ENCODE measurements at places on chromosomes 7 and 10.

DNA sequence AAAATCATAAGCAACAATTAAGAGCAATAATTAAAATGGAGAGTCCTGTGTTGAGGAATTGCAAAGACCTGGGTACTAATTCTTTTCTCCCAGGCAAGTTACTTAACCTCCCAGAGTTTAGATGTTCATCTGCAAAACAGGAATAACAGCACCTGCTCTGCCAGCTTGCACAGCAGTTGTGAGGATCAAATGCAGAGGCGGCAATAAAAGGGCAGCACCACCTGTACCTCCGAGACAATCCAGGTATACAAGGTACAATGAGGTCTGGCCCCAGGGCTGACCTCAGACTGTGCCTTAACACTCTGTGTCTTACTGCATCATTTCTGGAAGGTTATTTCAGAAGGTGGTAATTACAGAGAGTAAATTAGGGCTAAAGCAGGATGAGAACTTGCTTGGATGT, 14.5 kb upstream of the FAM204A start:
- DNase-seq: no peak

DNA sequence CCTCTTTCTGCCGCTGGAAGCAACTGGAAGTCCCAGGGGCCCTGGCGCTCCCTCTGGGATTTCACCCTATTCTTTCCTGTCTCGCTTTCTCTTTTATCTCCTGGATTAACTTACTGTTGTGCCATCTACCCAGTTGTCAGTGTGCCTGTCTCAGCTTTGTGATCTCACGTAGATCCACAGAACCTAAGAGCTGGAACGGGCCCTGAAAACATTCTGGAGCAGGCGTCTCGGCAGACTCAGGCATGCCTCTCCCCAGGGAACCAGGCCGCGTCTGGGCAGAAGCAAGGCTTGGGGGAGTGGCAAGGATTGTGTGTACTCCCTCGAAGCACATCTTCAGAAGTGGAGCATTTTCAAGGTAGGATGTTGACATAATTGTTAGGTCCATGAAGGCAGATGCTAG, 87.2 kb downstream of the KCNMA1 start:
- no peak for DNase-seq

DNA sequence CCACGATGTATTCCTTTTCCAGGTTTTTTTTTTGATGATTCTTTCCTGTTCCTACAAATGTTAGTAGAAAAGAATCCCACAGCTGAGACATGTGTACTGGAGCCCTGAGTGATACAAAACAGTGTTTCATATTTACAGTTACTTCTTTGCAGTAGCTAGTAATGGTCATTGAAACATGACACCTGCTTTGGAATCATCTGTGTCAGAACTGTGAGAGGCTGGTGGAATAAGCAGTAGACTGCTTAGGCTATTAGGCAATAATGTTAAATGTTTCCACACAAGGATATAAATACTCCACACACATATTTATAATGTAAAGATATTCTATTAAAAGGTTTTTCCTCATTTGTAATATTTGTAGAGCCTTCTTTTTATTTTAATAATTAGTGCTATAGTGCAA, 394.0 kb downstream of the THSD7A start:
- DNase-seq: no peak

DNA sequence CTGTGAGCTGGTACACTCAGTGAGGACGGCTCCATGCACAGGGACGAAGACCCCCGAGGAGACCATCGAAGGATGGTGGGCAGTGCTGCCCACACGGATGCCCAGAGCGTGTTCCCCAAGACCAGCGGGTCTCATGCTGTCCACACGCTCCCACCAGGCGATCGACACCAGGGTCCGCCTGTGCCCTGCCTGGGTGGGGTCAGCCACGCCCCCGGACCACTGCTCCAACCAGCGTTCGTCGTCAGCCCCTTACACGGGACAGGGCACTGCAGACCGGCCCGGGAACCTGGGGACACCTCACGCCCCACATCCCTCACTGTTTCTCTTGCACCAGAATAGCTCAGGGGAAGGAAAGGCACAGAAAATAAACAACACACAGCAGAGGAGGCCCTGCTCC, 223.5 kb downstream of the DNAJB6 start:
- no peak for DNase-seq

DNA sequence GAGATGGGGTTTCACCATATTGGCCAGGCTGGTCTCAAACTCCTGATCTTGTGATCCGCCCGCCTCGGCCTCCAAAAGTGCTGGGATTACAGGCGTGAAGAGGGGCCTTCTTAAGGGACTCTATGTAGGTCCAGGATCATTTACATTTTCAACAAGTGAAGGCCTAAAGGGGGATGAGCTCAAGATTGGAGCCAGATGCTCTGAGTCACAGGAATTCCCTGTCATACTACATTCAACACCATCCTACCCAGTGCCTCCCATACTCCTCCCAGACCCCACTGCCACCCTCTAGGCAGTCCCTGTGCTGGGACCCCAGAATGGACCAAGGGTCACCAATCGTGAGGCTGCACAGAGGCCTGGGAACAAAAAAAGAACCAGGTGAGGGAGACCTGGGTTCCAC, 29.9 kb downstream of the CYTH3 start:
- no peak for DNase-seq

GRCh38 chr7:33701927-33702326, 203.4 kb upstream of the BMPER start:
- no peak for DNase-seq

DNA sequence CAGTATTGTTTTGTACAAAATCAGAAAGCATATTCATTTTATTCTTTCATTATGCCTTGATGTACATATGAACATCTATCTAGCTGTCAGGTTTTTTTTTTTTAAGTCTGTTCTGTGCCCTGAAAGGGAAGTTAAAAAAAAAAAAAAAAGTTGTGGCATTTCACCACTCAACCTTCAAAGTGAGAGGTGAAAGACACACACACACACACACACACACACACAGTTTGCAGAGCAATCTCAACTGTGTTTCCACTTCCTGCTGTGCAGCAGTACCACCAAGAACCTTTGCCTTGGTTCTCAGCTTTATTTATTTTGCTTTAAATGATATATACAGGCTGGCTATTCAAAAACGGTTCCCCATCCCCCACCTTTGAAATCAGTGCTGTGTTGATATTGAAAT, 955.6 kb downstream of the GATA3 start:
- DNase-seq: no peak

DNA sequence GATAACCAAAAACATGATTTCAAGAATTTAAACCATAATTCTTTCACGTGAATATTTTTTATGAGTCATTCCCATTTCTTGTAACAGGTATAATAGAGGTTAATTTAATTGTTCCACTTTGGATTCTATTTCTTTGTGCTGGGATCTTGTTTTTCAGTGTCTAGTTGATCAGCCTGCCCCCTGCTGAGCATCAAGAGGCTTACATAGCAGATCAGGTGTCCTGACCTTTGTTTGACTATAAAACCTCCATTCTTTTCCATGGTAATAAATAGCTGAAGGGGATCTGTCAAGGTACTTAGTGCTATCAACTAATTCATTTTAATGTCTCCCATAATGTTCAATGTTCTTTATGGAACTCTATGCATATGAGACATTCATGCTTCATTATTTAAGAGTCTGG, 4.9 kb downstream of the COL17A1 start:
- DNase-seq: no peak

GRCh38 chr7:120412139-120413050, 139.4 kb downstream of the KCND2 start:
- no peak for DNase-seq

DNA sequence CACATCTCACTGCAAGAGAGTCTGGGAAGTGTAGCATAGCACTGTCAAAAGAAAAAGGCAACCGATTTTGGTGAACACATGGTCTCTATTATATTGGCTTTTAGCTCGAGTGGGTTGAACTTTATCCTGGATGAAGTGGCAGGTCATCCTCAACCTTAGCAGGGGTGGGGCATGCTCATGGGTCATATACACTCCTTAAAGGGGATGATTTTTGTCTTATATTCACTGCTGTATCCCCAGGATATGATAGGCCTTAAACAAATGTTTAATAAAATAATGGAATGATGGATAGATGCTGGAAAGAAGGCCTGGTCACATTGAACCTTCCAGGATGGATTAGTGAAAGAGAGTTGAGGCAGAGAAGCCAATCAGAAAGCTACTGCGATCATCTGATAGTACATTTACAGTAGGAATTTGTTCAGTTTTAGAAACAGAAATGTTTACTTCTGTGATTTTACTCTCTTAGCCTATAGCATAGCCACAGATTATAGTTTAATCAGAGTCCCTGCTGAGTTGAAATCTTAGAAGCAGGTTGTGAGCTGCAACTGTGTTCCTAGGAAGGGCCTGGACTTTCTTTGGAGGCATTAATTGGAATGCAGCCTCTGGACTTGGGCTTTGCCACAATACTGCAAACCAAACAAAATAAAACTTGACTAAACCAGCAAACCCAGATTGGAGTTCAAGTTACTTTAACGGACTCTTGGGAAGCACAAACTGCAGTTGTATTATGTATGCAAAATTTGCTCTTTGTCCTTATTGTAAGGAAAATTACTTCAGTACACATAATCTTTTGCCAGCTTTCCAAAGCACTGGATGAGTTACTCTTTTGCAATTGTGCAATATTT, 138.3 kb downstream of the BMPER start:
- DNase-seq: no peak
